ENCODE measurements at places on chromosomes 3 and 15. TPM values are rescaled to one million over a fixed set of nuclear protein-coding genes. Genes with fewer than 3 reads are reported as not detected.

The SIDT1 gene
- total RNA-seq: 19.6 TPM

The RTP4 gene
- 0.23 TPM for total RNA-seq

The RHCG gene
- 1.8 TPM for total RNA-seq

The TRIM59 gene
- total RNA-seq: 14.5 TPM

The GOLGA6L4 gene
- total RNA-seq: 2.1 TPM

The COL6A6 gene
- total RNA-seq: 1.2 TPM

The TPRA1 gene
- total RNA-seq: 15.5 TPM

The TGM4 gene
- not detected for total RNA-seq

Data from diencephalon (tissue), 1 donor.